ENCODE measurements at places on chromosomes 4 and X.
A peak's percentile ranks its signal among the peaks of the same experiment; 100 is the strongest.

DNA sequence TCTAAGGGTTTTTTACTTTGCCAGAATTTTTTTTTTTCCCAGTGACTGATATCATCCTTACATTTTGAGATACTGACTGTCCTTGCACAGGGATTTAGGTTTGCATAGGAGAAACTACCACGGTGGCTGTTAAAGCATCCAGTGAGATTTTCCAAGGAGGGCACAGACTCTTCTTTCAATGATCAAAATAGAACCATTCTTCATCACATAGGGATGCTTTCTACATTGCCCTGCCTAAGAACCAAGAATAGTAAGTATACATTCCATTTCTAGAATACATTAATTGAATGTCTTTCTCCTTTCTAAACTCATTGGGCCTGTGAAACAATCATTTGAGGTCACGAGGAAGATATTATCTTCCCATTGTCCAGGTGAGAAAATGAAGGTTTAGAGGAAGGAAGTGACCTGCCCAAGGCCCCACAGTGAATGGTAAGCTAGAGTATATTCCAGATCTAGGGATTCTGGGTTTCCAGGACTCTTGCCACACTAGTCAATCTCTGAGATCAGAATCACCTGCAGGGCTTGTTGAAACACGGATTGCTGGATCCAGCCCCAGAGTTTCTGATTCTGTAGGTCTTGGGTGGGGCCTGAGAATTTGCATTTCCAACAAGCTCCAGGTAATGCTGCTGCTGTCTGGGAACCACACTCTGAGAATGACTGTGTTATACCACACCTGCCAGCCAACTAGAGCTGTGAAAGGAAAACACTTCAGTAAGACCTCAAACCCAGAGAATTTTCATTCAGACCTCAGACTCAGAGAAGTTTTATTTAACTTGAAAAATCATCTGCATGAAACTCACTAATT, 17.7 kb upstream of the TMEM154 start:
- H3K36me3 ChIP-seq = no peaks in the 10 kb centered on the region
- H3K4me1 ChIP-seq = no peaks in the 10 kb centered on the region
- H3K27me3 ChIP-seq = peaks cover 6% of the 10 kb centered on the region
- no peak overlapping the region for H3K27ac ChIP-seq

DNA sequence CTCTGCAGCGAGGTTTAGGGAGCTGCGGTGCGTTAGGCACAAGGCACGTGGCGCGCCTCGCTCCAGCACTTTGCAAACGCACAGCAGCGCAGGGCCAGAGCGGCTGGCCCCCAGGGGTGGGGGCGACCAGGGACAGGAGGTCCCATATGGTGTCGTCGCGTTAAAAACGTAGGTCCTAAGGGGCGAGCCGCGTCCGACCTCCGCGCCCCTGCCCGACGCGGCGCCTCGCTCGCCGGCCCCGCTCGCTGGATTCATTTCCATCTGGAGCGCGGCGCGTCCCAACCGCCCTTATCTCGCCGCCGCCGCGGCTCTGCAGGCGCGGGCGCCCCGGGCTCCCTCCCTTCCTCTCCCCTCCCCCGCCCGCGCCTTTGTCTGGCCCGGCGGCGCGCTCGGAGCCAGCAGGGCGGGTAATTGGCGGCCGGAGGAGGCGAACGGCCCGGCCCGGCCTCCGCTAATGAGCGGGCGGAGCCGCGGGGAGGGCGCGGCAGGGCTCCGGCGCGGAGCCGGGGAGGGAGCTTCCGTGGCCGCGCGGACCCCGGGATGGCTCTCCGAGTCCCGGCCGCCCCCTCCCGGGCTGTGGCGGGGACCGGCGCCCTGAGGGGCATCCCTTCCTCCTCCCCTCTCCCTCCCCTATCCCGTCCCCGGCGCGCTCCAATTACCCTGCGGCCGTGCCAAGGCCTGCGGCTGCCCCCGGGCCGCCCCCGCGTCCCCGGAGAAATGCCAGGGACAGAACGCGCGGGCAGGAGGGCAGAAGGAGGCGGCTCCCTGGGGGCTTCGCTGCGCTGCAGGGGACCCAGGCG, 409.0 kb downstream of the BCOR start:
- peak overlapping the region; percentile 52 for H3K27ac ChIP-seq
- peak overlapping the region; percentile 55 for H3K4me3 ChIP-seq
- no peaks in the 10 kb centered on the region for H3K36me3 ChIP-seq
- no peak for DNase-seq
- H3K27me3 ChIP-seq = no peaks in the 10 kb centered on the region

DNA sequence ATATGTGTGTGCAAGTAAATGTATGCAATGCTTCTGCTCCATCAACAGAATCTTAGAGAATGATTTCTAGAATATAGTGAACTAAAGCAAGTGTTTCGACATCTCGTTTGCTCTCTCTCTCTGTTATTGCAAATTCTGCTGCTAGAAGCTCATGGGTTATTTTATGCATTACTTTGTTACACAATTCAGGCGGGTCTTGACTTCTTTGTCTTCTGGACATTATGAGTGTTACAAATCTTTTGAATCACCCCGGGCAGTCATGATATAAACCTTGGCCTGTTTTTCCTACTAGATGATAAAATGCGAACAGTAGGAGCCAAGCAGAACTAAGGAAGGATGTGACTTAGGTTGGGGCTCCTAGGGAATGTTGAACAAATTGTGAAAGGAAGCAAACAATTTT, 166.4 kb upstream of the SFRP2 start:
- no peak overlapping the region for H3K4me3 ChIP-seq
- H3K36me3 ChIP-seq = no peaks in the 10 kb centered on the region
- no peaks in the 10 kb centered on the region for H3K27me3 ChIP-seq

DNA sequence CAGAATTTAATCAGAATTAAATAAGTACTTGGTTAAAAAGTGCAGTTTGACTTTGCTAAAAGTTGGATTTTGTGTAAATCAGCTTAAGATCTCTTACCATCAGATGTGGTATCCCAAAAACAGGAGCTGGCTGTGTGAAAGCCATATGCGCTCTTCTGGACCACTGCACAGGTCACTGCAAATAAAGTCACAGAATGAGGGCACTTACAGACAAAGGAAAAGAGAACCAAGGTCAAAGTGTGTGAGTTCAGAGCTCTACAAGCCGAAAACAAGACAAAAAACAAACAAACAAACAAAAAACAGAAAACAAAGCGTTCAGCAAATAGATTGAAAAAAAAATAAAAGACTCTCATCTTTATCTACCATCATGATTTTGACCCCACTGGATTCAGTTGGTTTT, 6.4 kb downstream of the DYNLT3 start:
- no peak for DNase-seq
- no peaks in the 10 kb centered on the region for H3K27me3 ChIP-seq
- no peak overlapping the region for H3K4me3 ChIP-seq
- H3K27ac ChIP-seq = no peak overlapping the region
- no peaks in the 10 kb centered on the region for H3K4me1 ChIP-seq
- no peaks in the 10 kb centered on the region for H3K36me3 ChIP-seq

DNA sequence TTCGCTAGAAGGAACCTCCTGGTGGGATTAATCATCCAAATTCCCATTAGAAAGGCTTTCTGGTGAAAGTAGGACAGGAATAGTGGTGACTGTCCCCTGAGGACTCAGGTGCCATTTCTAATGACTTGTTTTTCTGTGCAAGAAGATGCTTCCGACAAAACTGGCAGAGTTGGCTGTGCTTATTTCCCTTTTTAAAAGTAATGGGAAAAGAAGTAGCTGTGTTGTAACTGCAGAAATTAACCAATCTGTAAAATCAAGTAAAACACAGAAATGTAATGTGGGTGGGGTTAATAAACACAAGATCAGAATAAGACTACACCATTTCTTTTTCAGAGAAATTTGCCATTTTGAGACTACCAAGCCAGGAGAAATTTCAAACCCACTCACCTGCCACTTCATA, 55.0 kb upstream of the FAM9B start:
- no peaks in the 10 kb centered on the region for H3K4me1 ChIP-seq
- no peak overlapping the region for H3K4me3 ChIP-seq
- DNase-seq = no peak
- H3K36me3 ChIP-seq = no peaks in the 10 kb centered on the region
- no peak overlapping the region for H3K27ac ChIP-seq

DNA sequence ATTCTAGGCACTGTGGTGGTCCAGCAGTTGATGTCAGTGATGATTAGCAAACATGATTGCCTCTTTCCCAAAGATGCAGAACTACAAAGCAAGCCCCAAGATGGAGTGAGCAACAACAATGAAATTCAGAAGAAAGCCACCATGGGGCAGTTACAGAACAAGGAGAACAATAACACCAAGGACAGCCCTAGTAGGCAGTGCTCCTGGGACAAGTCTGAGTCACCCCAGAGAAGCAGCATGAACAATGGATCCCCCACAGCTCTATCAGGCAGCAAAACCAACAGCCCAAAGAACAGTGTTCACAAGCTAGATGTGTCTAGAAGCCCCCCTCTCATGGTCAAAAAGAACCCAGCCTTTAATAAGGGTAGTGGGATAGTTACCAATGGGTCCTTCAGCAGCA, 365.3 kb downstream of the MAPK10 start:
- H3K4me1 ChIP-seq = no peaks in the 10 kb centered on the region
- H3K27me3 ChIP-seq = no peaks in the 10 kb centered on the region
- no peak overlapping the region for H3K4me3 ChIP-seq
- DNase-seq = no peak

DNA sequence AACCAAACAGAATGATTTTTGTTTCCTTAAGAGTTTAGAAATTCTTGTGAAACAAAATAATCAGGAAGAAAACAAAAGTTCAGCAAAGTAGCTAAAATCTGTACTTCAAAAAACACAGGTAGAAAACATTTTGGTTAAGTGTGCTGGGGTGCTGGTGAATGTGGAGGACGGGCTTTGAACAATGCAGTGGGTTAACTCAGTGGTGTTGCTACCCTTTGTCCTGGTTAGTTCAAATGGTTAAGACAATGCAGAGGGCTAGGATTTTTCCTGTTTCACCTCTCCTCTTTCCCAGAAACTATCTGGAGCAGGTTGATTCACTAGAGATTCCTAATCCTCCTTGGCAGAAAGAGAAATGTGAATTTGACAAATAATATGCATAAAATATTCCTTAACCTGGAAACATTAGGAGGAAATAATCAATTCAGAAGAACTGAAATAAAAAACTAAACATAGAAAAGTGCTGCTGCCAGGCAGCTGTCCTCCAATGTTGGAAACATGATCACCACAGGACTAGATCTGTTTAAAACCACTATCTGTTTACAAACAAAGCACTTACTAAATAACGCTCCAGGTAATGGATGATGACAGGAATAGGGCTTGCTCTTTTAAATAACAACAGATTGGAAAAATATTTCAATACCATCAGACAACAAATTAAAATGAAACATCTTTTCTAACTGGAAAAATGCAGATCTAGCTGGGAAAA, 148.9 kb downstream of the MAML3 start:
- no peaks in the 10 kb centered on the region for H3K36me3 ChIP-seq
- peak overlapping the region; percentile 68 for H3K27ac ChIP-seq
- H3K4me3 ChIP-seq = peak overlapping the region; percentile 56
- peaks cover 21% of the 10 kb centered on the region for H3K4me1 ChIP-seq
- no peak for DNase-seq

GRCh38 chr4:150322646-150323045, 244.4 kb downstream of the DCLK2 start:
- no peak for DNase-seq
- H3K27me3 ChIP-seq = no peaks in the 10 kb centered on the region
- H3K36me3 ChIP-seq = no peaks in the 10 kb centered on the region
- no peak overlapping the region for H3K27ac ChIP-seq

GRCh38 chrX:98924511-98924910, 1485.6 kb downstream of the PCDH19 start:
- no peaks in the 10 kb centered on the region for H3K36me3 ChIP-seq
- no peak overlapping the region for H3K27ac ChIP-seq
- H3K4me1 ChIP-seq = no peaks in the 10 kb centered on the region
- H3K4me3 ChIP-seq = no peak overlapping the region

DNA sequence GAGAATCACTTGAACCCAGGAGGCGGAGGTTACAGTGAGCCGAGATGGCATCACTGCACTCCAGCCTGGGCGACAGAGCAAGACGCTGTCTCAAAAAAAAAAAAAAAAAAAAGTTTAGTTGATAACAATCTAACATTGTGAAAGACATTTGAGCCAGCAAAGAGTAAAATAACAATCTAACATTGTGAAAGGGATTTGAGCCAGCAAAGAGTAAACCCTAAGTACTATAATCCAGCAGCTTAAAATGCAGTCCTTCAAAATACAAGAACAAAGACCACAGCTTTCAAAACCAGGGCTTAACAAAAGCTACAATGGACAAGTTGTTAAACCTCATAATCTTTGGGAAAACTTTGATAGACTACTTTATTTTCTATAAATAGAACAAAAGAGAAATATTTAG, 16.9 kb downstream of the MFAP3L start:
- no peak overlapping the region for H3K27ac ChIP-seq
- no peak for DNase-seq
- H3K4me3 ChIP-seq = no peak overlapping the region
- no peaks in the 10 kb centered on the region for H3K36me3 ChIP-seq
- H3K27me3 ChIP-seq = no peaks in the 10 kb centered on the region
- peaks cover 9% of the 10 kb centered on the region for H3K4me1 ChIP-seq

- H3K27me3 ChIP-seq = no peaks in the 10 kb centered on the region
- no peaks in the 10 kb centered on the region for H3K36me3 ChIP-seq
Measured at GRCh38 chrX:137823257-137823656, 257.3 kb downstream of the ZIC3 start.

DNA sequence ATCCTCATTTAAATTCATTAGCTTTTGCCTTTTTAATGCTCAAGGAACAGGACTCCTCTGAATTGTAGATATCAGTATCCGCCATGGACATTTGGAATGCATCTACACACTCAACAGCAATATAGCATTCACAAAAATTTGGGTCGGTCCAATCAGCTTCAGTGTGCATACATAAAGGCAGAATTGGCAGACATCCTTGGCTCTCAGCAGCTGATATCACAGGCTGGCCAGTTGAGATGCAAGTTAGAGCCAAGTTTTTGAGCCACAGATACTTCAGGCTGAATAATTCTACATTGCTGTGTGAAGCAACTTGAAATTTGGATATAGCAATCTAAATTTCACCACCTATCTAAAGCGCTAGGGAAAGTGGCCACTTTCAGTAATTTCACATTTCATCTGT, 821.1 kb downstream of the PCDH19 start:
- H3K27me3 ChIP-seq = no peaks in the 10 kb centered on the region
- no peak for DNase-seq
- no peak overlapping the region for H3K27ac ChIP-seq
- no peak overlapping the region for H3K4me3 ChIP-seq
- H3K4me1 ChIP-seq = no peaks in the 10 kb centered on the region

DNA sequence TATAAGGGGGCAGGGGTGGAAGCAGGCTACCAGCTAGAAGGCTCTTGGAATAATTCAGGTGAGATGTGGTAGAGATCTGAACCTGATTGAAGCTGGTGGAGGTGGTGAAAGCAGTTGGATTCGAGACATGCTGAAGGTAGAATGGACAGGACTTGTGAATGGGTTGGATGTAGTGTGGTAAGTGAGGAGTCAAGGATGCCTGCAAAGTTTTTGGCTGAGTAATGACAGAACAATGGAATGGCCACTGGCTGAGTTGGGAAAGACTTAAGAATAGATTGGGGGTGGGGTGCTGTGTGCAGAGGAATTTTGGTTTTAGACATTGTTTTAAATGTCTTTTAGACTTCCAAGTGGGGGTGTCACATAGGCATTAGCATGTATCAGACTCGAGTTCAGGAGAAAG, 33.5 kb downstream of the HPF1 start:
- no peak for DNase-seq
- no peaks in the 10 kb centered on the region for H3K4me1 ChIP-seq
- H3K27me3 ChIP-seq = no peaks in the 10 kb centered on the region
- no peak overlapping the region for H3K27ac ChIP-seq
- H3K4me3 ChIP-seq = no peak overlapping the region
- H3K36me3 ChIP-seq = peaks cover 19% of the 10 kb centered on the region

- no peak for DNase-seq
- no peaks in the 10 kb centered on the region for H3K27me3 ChIP-seq
- H3K36me3 ChIP-seq = no peaks in the 10 kb centered on the region
- H3K27ac ChIP-seq = peak overlapping the region; percentile 60
Measured at GRCh38 chr4:41611881-41612871, 74.2 kb downstream of the LIMCH1 start.

- H3K27ac ChIP-seq = no peak overlapping the region
- peaks cover 18% of the 10 kb centered on the region for H3K4me1 ChIP-seq
- no peaks in the 10 kb centered on the region for H3K36me3 ChIP-seq
- no peak overlapping the region for H3K4me3 ChIP-seq
- H3K27me3 ChIP-seq = no peaks in the 10 kb centered on the region
Measured at GRCh38 chr4:41260116-41260733, 3.5 kb downstream of the UCHL1 start.
